ENCODE measurements at places on chromosomes 2 and 18. TPM values are rescaled to one million over a fixed set of nuclear protein-coding genes. Genes with fewer than 3 reads are reported as not detected.
A peak's percentile ranks its signal among the peaks of the same experiment; 100 is the strongest.

SLC14A1 gene
- total RNA-seq = 8.5 TPM

DNA sequence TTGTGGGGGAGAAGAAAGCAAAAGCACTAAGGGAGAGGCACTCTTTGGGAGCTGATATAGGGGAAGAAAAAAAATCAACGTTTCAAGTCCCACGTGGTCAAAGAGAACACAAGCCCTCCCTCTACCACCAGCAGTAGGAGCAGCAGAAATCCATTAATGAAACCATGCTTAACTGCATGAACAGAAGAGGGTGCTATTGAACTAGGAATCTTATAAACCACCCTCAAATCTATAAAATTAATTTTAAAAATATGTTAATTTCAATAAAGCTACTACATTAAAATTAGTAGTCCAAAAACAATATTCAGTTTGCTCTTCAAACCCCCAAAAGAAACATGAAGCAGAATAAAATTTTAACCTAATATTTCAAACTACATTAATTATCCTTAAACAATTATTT is 147.8 kb downstream of the TMEM18 start:
- no peaks in the 10 kb centered on the region for H3K4me1 ChIP-seq
- H3K27ac ChIP-seq = no peak overlapping the region
- peak; percentile 67 for DNase-seq
- H3K36me3 ChIP-seq = no peaks in the 10 kb centered on the region
- no peak overlapping the region for H3K4me3 ChIP-seq

DNA sequence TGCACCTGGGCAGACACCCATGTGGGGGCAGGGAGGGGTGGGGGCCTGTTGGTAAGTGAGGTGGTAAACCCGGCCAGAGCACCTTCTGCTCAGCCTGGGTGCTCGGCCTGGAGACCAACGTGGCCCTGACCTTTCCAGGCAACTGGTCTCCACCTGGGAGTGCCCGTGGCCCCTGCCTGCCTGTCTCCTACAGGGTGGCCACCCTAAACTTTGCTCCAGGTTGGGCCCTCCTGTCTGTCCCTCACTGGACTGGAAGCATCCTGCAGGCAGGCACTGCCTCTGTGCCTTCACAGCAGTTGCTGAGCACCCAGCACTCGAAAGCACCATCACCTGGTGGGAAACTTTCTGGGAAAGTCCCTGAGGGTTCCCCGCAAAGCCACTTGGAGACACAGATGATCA is 171.3 kb downstream of the TWIST2 start:
- no peaks in the 10 kb centered on the region for H3K4me1 ChIP-seq
- H3K4me3 ChIP-seq = no peak overlapping the region
- H3K27ac ChIP-seq = no peak overlapping the region
- H3K36me3 ChIP-seq = no peaks in the 10 kb centered on the region

SERPINB11 gene
- total RNA-seq = not detected

PAX8 gene
- 607 TPM for total RNA-seq

APLF gene
- total RNA-seq = 5.9 TPM

DNA sequence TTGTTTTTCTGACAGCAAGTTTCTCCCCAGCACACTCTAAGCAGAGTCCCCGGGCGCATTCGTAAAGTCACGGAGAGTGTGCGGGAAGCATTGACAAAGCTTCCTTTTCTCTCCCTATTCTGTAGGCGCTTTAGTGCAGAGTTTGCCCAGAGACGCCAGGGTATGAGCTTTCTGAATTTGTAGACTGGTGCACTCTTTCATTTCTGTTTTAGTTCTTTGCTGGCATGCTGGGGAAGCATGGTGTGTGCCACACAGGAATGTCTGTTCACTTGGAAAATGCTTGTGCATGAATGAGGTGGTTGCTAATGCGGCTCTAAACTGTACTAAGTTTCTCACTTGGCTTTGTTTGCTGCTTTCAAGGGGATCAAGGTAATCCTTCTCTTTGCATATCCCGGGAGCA is 102.6 kb downstream of the RTN4 start:
- H3K27me3 ChIP-seq = no peaks in the 10 kb centered on the region
- H3K36me3 ChIP-seq = no peaks in the 10 kb centered on the region
- no peak overlapping the region for H3K4me3 ChIP-seq
- H3K4me1 ChIP-seq = no peaks in the 10 kb centered on the region

TMEFF2 gene
- not detected for total RNA-seq

- no peak for DNase-seq
- no peak overlapping the region for H3K4me3 ChIP-seq
- H3K27me3 ChIP-seq = no peaks in the 10 kb centered on the region
- H3K4me1 ChIP-seq = no peaks in the 10 kb centered on the region
Measured at GRCh38 chr18:50527636-50528307, 32.1 kb upstream of the MAPK4 start.

MC4R gene
- 0.19 TPM for total RNA-seq

GRCh38 chr2:137221797-137222492 is 456.6 kb downstream of the THSD7B start:
- no peaks in the 10 kb centered on the region for H3K27me3 ChIP-seq
- H3K27ac ChIP-seq = no peak overlapping the region
- H3K36me3 ChIP-seq = no peaks in the 10 kb centered on the region
- DNase-seq = no peak

OXER1 gene
- 2.5 TPM for total RNA-seq

ZNF521 gene
- 18.0 TPM for total RNA-seq

- no peaks in the 10 kb centered on the region for H3K4me1 ChIP-seq
- no peak for DNase-seq
- no peak overlapping the region for H3K4me3 ChIP-seq
- no peak overlapping the region for H3K27ac ChIP-seq
- H3K27me3 ChIP-seq = no peaks in the 10 kb centered on the region
Measured at GRCh38 chr2:13745330-13745729, 887.2 kb upstream of the LRATD1 start.

- H3K4me3 ChIP-seq = no peak overlapping the region
- no peak for DNase-seq
- no peaks in the 10 kb centered on the region for H3K36me3 ChIP-seq
- no peaks in the 10 kb centered on the region for H3K27me3 ChIP-seq
- no peaks in the 10 kb centered on the region for H3K4me1 ChIP-seq
Measured at GRCh38 chr2:190722061-190722759, 73.3 kb downstream of the NAB1 start.
